ENCODE measurements at places on chromosomes 1 and 21.

- no peak for DNase-seq
These were observed 238.3 kb downstream of the OMA1 start for GRCh38 chr1:58308206-58308605.

GRCh38 chr1:71964188-71964587 is 318.2 kb downstream of the NEGR1 start:
- no peak for DNase-seq

DNA sequence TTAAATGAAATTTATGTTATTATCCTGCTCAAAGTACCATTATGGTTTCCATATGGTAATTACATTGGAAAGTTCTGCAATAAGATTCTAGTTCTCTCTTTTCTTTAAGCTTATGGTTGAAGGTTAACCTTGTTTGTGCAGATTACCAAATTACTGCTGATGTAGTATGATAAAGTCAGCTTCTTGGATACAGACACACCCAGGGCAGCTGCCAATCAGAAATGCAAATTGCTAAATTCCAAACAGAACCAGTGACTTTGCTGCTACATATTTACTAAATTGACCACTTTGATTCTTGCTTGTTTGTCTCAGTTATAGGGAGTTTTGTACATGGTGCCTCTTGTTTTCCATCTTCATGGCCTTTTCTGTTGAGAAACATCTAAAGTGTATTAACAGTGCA is 26.5 kb downstream of the GNAT2 start:
- DNase-seq = no peak

- no peak for DNase-seq
These were observed 128.3 kb downstream of the CASZ1 start for GRCh38 chr1:10667861-10668761.

- no peak for DNase-seq
These were observed 135.9 kb downstream of the FGGY start for GRCh38 chr1:59432531-59433439.

DNA sequence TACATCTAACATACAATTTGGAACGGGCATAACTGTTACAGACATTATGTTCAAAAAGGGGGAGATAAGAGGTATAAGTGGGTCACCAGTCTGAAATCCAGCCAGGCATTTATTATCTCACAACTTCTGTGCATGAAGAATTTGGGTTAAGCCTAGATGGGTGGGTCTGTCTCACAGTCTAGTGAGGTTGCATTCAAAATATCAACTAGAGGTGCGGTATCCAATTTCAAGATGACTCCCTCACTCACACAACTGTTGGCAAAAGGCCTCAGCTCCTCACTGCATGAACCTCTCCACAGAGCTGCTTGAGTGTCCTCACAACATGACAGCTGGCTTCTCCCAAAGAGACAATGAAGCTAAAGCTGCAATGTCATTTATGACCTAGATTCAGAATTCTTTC is 4.7 kb downstream of the AUNIP start:
- DNase-seq = no peak

DNA sequence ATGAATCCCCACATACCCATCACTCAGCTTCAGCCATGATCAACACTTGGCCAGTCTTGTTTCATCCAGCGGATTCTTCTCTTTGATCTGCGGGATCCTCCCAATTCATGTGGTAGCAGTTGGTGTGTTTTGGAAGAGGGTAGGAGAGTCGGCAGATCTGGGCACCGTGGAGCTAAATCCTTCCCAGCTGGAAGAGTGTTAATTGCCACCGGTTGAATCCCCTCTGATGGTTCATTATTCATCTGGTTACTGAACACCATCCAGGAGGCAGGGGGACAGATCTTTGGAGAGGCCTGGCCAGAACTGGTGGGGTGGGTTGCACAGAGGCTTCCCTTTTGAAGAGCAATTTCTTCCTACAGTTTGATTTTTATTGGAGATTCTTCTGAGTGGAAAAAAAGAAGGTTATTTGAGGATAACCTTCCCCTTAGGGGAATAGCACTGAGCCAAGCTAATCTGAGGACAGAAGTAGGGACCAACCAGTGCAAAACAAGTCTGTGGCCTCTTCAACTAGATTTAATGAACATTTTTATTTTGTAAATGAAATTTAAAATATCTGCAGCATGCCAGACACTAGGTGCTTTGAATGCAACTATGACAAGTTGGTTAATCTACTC is 8.1 kb downstream of the NFASC start:
- DNase-seq = no peak

DNA sequence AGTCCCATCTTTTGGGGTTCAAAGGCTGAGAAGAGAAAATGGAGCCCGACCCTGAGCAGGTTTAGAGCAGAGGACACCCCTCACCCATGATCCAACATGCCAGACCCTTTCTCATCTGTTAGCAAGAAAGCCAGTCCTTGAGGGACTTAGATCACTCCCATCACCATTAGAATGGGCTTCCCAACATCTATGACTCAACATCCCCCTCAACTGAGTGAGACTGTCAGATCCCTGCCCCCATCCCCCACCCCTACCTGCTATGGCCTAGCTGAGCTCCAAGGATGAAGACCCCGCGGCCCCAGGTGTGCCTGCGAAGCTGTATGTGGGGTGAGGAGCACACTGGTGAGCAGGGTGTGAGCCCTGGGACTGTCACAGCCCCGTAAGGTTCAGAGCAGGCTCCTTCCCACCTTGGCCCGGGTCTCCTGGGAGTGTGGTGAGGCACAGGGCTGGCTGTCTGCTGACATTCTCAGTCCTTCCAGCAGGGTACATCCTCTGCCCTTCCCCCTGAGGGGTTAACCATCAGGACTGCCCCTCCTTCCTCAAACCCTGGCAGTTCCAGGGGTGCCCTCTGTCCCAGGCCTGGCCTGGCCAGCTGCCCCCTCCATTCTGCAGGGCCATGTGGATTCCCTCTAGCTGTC is 21.4 kb upstream of the BLACAT1 start:
- no peak for DNase-seq

GRCh38 chr1:245383396-245384330 is 228.9 kb downstream of the KIF26B start:
- no peak for DNase-seq

DNA sequence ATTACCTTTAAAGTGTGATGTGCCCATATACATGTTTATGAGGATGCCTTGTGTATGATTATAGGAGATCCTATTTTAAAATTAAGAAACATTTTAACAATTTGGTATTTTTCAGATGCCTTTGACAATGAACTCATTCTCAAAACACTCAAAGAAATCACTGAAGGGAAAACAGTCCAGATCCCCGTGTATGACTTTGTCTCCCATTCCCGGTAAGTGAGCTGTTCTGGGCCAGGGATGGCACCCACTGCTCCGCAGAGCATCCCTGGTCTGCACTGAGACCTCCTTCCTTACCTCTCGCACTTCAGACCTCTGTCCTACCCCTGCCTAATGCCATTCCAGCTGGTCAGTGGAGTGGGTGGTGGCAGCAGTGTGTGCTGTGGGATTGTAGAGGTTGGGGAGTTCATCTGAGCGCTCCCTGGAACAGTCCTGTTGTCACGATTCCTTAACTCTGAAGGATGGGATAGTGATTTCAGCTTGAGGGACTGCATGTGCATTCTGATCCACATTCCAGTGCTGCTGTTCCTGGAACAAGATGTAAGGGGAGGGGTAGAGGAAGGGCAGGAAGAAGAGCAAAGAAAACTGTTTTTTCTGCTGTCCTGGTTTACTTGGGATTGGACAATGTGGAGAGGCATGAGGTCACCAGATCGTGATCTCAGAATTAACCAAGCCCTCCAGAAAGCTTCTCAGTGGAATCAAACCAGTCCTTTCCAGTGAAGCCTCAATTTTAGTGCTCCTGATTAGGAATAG is 63.9 kb downstream of the UCK2 start:
- DNase-seq = no peak

DNA sequence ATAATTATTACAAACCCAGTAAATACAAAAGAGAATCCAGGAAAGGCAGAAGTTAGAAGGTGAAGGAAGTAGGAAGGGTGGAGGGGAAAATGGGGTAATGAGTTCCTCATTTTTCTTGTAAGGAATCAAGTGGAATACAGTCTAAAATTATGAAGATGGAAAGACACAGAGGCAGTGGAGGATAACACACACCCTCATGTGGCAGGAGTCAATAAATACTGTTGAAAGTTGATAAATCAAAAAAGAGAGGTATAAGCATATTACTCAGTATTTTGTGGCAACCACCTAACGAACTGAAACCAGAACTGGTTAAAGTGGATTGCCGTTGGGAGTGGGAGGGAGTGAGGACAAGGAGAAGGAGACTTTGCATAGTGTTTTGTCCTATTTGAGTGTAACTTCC is 78.6 kb upstream of the SLC44A3 start:
- no peak for DNase-seq

DNA sequence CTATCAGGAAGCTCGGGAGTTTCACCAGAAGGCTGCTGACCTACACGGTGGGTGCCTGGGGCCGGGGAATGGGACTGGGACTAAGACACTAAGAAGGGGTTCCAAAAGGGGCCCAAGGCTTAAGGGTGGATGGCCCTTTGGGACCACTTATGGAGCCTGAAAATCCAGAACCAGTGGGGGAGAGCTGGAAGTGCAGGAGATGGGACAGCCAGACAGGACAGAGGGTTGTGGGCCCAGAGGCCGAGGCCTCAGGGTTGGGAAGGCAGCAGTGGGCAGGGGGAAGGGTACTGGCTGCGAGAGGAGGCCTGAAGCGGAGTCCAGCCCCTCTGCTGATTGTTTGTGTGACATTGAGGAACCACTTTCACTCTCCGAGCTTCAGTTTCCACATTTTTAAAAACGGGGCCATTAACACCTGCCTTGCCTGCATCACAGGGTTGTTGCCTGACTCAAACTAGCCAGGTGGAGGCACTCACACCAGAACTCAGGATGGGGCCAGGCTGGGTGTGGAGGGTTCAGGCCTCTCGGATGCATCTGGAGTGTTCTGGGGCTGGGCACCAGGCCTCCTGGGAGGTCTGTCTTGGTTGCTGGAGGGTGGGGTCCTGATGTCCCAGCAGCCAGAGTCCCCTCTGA is 3.0 kb downstream of the TTC24 start:
- DNase-seq = no peak
